A549 treated with CORT108297 at 1 μM for 4 hours (cell line): ENCODE measurements at places on chromosomes 2 and 18. TPM values are rescaled to one million over a fixed set of nuclear protein-coding genes. Genes with fewer than 3 reads are reported as not detected.

NTSR2 gene
- total RNA-seq, result 0.07 to 0.13 TPM in 2 of 5 replicates, not detected in the others

GKN2 gene
- total RNA-seq, result 2.4 to 4.1 TPM (median 2.9 TPM) in 5 replicates

CYP27A1 gene
- 0.12 to 0.18 TPM (median 0.15 TPM) in 5 replicates for total RNA-seq

ZFP36L2 gene
- total RNA-seq, result 20.1 to 30.4 TPM (median 25.8 TPM) in 5 replicates

AGXT gene
- not detected in 5 replicates for total RNA-seq

DNAH7 gene
- total RNA-seq, result 0.78 to 1.2 TPM (median 0.96 TPM) in 5 replicates

SEPTIN2 gene
- 238 to 297 TPM (median 262 TPM) in 5 replicates for total RNA-seq

SPP2 gene
- not detected in 5 replicates for total RNA-seq

UBXN2A gene
- 18.2 to 23.2 TPM (median 19.8 TPM) in 5 replicates for total RNA-seq

ALLC gene
- total RNA-seq, result 0.06 to 0.13 TPM (median 0.12 TPM) in 4 of 5 replicates, not detected in the other

COL4A4 gene
- total RNA-seq, result 1.2 to 2.7 TPM (median 1.7 TPM) in 5 replicates
